ENCODE measurements at places on chromosomes 5 and 9. TPM values are rescaled to one million over a fixed set of nuclear protein-coding genes. Genes with fewer than 3 reads are reported as not detected.
A peak's percentile ranks its signal among the peaks of the same experiment; 100 is the strongest.

DNA sequence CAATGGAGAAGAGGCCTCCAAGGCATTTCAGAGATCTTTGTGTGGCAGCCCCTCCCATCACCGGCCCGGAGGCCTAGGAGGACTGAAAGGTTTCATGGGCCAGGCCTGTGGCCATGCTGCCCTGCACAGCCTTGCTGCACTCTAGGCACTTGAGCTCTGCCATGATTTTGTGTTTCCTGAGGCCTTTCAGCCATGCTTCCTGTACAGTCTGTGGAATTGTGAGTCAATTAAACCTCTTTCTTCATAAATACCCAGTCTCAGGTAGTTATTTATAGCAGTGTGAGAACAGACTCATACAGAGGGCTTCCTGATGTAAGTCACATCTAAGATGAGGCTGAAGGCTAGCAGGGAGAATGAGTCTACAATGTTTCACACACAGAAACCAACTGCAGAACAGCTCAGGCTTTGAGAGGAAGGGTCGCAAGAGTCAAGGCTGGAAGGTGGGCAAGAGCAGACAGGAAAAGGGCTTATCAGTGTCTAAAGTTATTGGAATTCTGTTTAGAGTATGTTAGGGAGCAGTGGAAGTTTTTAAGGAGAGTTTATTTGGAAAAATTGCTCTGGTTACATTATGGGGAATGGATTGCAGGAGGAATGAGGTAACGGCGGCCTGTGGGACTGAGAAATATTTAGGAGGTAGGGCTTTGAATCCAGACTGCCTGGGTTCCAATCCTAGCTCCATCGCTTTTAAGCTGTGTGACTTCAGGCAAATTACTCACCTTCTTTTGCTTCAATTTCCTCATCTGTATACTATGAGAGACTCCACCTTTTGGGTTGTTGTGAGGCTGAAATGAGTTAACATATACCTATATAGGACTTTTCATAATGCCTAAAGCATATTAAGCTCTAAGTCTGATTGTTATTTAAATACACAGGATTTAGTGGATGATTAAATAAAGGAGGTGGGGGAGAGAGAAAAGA lies 291.2 kb downstream of the CWC27 start:
- no peak for DNase-seq

DBH gene
- not detected for total RNA-seq

GRCh38 chr5:93072831-93073459 lies 508.1 kb downstream of the NR2F1-AS1 start:
- DNase-seq, result no peak

ARHGEF37 gene
- total RNA-seq, result 0.77 TPM

RAI14 gene
- 3.9 TPM for total RNA-seq

GRCh38 chr5:32471784-32472183 lies 27.2 kb upstream of the ZFR start:
- no peak for DNase-seq

- DNase-seq, result no peak
These were observed 55.5 kb downstream of the PCSK1 start for GRCh38 chr5:96377597-96377996.

- DNase-seq, result no peak
These were observed 531.4 kb upstream of the RIOK2 start for GRCh38 chr5:97714424-97714823.

KIF4B gene
- 0.05 TPM for total RNA-seq

- DNase-seq, result no peak
These were observed 33.2 kb upstream of the TRIM36 start for GRCh38 chr5:115202952-115203351.

WNK2 gene
- total RNA-seq, result 1.2 TPM

DBN1 gene
- total RNA-seq, result 12.1 TPM

- DNase-seq, result no peak
These were observed 1542.8 kb downstream of the EFNA5 start for GRCh38 chr5:106127985-106128384.

- DNase-seq, result no peak
These were observed 157.3 kb upstream of the GRAMD2B start for GRCh38 chr5:126265917-126266316.

DNA sequence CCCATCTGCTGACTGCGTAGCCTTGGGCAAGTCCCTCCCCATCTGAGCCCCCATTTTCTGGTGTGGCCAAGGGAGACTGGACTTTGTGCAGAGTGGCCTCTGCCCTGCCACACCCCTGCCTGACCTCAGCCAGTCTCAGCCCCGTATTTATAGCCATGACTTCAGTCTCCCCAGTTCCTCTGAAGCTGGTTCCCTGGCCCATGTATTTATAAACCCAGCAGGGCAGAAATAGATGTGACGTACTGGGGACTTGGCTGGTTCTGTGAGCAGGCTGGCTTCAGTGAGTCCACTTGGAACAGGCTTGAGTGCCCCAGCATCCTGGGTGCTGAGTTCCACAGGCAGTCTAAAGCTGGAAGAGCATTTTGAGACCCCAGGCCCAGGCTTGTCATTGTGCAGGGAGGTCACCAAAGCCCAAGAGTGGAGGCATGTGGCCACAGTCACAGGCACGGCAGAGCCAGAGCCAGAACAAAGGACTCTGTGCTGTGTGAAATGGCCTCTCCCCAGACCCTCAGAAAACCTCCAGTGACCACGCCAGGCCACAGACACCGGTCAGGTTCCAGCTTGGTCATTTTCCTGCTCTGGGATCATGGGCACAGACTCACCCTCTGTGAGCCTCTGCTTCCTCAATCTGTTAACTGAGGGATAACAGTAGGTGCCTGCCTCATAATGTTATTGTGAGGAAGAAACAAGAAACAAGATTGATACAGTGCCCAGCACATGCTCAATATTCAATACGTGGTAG lies 30.4 kb upstream of the SYNPO start:
- no peak for DNase-seq

GRCh38 chr5:145697251-145697990 lies 137.7 kb downstream of the PRELID2 start:
- peak; percentile 35 for DNase-seq

GRCh38 chr9:91913986-91914385 lies 36.0 kb downstream of the ROR2 start:
- no peak for DNase-seq

DNA sequence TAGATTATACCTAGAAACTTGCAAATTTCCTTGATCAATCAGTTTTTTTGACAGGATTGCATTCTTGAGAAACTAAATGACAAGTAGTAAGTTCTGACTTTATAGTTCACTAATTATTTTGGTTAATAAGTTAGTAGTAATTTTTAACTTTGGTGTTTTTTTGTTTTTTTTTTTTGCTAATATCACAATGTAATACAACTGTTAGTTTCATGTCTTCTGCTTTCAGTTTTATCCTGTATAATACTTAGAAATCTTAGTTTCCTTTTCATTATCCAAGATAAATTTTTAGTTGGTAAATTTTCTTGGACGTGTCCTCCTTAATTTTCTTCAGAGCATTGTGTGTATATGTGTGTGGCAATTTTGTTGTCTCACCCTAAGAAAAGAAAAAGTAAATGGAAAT lies 57.8 kb downstream of the CWC27 start:
- no peak for DNase-seq

DNA sequence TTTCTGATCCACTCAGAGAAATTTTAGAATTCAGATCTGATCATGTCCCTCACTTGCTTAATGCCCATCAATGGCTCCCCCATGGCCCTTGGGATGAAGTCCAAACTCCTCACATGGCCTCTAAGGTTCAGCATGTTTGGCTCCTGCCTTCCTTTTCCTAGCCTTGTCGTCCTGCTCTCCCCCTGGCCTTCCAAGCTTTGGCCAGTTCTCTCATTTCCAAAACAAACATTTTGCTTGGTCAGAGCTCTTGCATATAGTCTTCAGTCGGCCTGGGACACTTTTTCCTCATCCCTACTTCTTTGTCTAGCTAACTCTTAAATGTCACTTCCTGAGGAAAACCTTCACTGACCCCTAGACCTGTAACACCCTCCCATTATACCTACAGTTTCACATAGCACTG lies 37.1 kb upstream of the PPP3R2 start:
- DNase-seq, result no peak

GRCh38 chr9:77864211-77864889 lies 167.3 kb downstream of the GNAQ start:
- DNase-seq, result no peak

DNA sequence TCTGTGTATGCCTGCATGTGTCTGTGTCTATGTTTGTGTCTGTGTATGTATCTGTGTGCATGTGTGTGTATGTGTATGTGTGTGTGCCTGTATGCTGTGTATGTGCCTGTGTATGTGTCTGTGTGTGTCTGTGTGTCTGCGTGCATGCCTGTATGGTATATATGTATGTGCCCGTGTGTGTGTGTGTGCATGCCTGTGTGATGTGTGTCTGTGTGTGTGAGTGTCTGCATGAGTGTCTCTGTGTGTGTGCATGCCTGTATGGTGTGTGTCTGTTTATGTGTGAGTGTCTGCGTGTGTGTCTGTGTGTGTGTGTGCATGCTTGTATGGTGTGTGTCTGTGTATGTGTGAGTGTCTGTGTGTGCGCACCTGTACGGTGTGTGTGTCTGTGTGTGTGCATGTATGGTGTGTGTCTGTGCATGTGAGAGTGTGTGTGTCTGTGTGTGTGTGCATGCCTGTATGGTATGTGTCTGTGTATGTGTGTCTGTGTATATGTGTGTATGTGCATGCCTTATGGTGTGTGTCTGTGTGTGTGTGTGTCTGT lies 137.1 kb upstream of the IRX2 start:
- no peak for DNase-seq

PCDHA2 gene
- total RNA-seq, result not detected

DNA sequence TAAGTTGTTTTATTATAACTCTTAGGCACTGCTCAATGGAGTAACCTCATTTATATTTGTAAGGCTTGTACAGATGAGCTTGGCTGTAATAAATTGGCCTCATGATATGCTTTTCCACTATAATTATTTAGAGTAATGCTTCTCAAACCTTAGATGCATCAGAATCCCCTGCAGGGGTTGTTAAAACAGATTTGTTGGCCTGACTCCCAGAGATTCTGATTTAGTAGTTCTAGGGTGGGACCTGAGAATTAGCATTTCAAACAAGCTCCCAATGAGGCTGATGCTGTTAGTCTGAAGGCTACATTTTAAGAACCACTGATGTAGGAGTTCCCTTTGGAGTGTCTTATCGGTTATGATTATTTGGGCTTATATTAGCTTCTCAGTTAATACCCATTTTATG lies 38.2 kb upstream of the ARSB start:
- no peak for DNase-seq

- no peak for DNase-seq
These were observed 58.6 kb downstream of the SLIT3 start for GRCh38 chr5:169242175-169242848.

TOR1A gene
- total RNA-seq, result 38.5 TPM

GRCh38 chr9:79883073-79883645 lies 311.4 kb downstream of the TLE4 start:
- peak; percentile 45 for DNase-seq

DNA sequence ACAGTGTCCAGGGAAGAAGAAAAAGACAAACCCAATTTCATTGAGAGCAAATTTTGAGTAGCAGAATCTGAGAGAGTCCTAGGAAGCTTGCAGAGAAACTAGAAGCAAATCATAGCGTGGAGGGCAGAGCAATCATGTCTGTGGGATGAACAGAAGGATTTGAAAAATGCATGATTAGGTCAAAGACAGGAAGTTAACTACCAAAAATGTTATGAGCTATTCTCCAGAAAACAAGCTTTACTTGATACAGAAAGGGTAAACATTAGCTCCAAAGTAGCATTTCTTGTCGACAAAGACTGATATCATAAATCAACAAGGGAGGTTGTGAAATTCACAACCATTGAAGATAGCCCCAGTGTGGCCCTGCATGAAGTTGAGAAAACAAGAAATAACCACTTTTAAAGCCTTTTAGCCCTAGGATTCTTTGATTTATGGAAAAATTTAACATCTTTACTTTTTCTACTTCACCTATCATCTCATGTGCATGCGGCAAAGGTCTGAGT lies 97.7 kb upstream of the MEGF10 start:
- DNase-seq, result no peak

All from activated CD4-positive, alpha-beta memory T cell treated with anti-CD3 and anti-CD28 coated beads for 36 hours (primary cell).